ENCODE measurements at places on chromosomes 6 and 20. TPM values are rescaled to one million over a fixed set of nuclear protein-coding genes. Genes with fewer than 3 reads are reported as not detected.

ASIP gene
- total RNA-seq: not detected

SIRPD gene
- not detected for total RNA-seq

CPXM1 gene
- 3.5 TPM for total RNA-seq

C6orf141 gene
- 55.3 TPM for total RNA-seq

HLA-DPA1 gene
- 4.0 TPM for total RNA-seq

HMGN3 gene
- 42.2 TPM for total RNA-seq

HTR1E gene
- under 0.01 TPM for total RNA-seq

FITM2 gene
- 8.7 TPM for total RNA-seq

BMP6 gene
- total RNA-seq: 3.7 TPM

ANKS1A gene
- 9.9 TPM for total RNA-seq

DCDC2 gene
- total RNA-seq: 6.1 TPM

MOXD1 gene
- 44.4 TPM for total RNA-seq

XKR7 gene
- total RNA-seq: not detected

RBPJL gene
- total RNA-seq: not detected

ZNF184 gene
- total RNA-seq: 8.2 TPM

MDFI gene
- 1.2 TPM for total RNA-seq

SMLR1 gene
- not detected for total RNA-seq

CCN6 gene
- total RNA-seq: not detected

ALDH5A1 gene
- total RNA-seq: 1.3 TPM

CDC40 gene
- 24.7 TPM for total RNA-seq

SLC22A7 gene
- not detected for total RNA-seq

HSPA12B gene
- 0.12 TPM for total RNA-seq

CLPSL2 gene
- not detected for total RNA-seq

POPDC3 gene
- total RNA-seq: 23.6 TPM

RPP21 gene
- total RNA-seq: 30.0 TPM

CYP21A2 gene
- not detected for total RNA-seq

GSTA4 gene
- 31.0 TPM for total RNA-seq

FRK gene
- total RNA-seq: 0.33 TPM

LST1 gene
- not detected for total RNA-seq

VAPB gene
- total RNA-seq: 14.0 TPM

MCCD1 gene
- total RNA-seq: not detected

RCAN2 gene
- total RNA-seq: 1.5 TPM

CD24 gene
- 1.2 TPM for total RNA-seq

SOBP gene
- 15.4 TPM for total RNA-seq

BPIFA3 gene
- total RNA-seq: not detected

GNAS-AS1 gene
- total RNA-seq: 0.87 TPM

Measured in uterine smooth muscle cell (primary cell).